ENCODE measurements at places on chromosomes 3 and 15.

DNA sequence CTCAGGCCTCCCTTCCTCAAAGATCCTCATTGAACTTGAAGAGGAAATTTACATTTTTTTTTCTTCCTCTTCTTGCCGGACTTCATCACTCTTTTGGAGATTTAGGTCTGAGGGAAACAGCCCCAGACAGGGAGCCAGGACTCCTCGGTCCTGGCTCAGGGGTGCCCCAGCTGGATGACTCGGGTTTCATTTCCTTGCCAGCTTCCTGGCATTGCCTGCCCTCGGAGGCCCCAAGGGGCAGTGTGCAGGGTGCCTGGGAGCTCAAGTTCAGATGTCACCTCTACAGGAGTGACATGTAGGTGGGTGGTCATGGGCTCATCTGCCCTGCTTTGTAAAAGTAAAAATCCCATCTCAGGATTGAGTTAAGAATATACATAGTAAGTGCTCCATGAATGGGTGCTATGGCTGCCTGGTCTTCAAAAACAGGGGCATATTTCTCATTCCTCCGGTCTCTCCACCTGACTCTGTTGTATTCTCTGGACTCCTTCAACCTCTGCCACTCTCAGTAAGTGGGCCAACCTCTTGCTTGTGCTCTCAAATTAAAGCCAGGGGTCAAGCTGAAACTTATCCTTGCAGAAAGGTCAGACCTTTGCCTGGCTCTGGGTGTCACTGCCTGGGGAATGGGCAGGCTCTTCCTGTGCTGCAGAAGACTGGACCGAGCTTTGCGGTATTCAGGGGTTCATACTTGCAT is 51.8 kb downstream of the SMAD6 start:
- DNase-seq, result no peak

DNA sequence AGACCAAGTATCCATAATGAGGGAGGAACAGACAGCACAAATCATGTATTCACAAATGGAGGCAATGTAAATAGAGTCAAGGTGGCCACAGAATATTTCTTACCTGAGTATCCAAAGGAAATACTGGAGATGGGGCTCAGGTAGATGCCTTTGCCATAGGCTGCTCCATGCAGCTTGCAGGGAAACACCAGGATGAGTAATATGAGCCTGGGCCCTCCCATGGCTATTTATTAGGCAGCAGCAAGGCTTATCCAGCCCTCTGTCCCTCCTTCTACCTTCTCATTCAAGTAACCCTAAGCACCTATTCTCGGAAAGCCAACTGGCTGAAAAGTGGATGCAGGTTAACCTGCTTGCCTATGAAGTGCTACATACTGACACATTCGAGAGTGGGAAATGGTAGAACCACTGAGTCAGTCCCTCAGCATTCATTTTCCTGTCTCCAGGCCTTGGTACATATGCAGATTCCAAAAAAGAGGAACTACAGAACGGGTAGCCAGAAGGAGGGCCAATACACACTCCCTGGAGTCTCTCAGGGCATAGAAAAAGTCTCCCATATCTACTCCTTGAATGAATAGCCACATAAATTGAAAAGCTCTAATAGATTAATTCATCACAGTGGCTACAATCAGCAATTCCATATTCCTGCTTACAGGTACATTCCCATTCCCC is 18.3 kb upstream of the PKM start:
- DNase-seq, result no peak

- DNase-seq, result no peak
Measured at GRCh38 chr3:123621850-123622189, 37.0 kb upstream of the HACD2 start.

DNA sequence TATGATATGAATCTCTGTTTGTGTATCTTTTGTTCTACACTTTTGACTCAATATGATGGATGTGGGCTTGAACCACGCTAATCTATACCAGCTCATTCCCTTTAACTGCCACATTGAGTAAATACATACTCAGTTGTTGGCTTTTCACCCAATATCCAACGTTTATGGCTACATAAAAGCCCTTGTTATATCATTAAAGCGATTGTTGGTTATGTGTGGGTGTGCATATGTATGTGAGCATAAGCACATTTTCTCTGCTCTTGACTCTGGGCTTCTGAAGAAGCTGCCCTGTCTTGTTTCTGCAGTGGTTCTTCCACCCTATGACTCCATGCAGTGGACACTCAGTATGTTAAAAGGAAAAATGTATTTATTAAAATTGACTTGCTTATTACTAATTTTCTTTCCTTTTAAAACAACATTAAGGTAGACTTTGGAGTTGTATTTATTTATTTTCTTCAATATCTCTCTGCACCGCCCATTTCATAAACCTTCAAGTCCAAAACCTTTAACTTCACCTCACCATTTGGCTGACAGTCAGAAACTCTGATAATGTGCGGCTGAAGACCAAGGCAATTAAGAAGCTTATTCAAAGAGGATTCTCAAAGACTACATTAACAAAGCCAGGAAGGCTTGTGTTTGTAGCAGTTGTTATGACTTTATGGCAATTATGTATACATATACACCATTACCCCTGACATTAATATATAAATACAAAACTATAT is 156.1 kb downstream of the THRB start:
- no peak for DNase-seq

DNA sequence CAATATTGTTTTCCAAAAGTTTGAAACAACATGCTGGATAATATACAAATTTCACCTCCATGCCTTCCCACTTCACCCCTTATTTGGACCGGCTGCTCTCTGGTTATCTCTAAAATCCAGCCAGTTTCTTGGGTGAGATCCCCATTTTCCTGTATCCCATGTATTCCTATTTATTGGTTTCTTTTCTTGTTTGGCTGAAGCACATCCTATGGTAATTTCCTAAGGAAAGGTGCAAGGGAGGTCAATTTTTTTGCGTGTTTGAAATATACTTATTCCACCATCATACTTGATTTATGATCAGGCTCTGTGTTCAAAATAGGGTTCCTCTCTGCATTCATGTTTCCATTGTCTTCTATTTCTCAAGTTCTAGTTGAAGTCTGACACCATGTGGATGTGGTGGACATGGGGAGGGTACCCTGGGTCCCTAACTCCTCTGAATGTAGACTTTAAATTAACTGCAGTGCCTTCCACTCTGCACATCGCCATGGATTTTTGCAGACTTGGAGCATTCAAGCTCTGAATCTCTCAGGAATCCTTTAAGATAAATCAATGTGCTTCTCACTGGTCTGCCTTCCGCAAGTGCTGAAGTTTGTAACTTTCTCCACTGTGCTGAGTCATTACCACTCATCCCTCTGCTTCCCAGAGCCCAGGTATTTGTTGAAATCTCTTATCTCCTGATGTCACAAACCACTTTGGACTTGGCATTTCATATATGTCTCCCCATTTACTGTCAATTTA is 52.1 kb upstream of the TLE3 start:
- DNase-seq, result no peak

DNA sequence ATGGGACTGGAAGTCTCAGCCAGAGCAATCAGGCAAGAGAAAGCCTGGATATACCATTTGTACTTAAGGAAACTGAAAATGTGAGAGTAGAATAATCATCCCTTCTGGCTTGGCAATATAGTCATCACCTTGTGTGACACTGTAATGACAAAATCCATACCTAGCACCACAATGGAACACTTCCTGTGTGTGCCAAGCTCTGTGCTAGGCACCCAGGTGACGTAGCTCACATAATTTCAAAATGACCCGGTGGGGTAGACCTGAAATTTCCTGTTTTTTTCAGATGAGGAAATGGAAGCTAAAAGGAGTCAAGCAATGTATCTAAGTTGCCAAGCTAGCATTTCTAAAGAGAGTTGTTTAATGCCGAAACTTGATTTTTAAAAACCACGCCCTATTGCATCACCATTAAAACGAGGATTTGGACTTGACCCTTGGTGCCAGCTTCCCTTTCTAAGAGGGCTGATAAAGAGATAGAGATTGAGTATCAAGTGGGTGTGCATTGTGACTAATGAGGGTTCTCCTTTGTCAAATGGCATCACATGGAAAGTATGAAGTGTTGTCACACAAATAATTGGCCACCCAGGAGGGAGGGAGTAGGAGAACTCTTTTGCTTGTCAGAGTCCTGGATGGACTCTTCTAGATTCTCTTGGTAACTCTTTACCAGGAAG is 141.3 kb upstream of the PDZRN3 start:
- DNase-seq, result no peak

GRCh38 chr15:74399100-74399499 is 31.7 kb upstream of the CYP11A1 start:
- no peak for DNase-seq

GRCh38 chr3:42983927-42984326 is 4.8 kb downstream of the GASK1A start:
- no peak for DNase-seq

GRCh38 chr15:90606641-90607040 is 76.9 kb downstream of the CRTC3 start:
- no peak for DNase-seq

Data from islet precursor cell (in vitro differentiated cells).